ENCODE measurements at places on chromosomes 12 and 14.

GRCh38 chr14:34436118-34436905 lies 25.7 kb downstream of the SPTSSA start:
- DNase-seq: no peak

DNA sequence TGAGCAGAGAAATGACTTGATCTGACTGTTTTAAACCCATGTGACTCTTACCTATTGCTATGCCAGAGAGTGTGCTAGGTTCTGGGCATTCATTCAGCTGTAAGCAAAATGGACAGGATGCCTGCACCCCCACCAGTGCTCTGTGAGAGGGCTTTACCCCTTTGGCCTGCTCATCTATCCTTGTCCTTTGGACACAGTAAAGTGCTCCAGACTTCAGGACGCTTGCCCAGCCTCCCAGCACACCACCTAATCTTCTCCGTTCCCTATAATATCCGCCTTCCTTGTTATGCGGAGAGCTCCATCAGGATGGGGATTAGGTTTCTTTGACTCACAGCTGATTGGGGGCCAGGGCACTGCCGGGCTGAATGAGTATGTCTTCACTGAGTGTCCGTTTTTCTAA lies 4.4 kb upstream of the ZNF839 start:
- DNase-seq: no peak

GRCh38 chr14:66005900-66006434 lies 480.2 kb upstream of the CCDC196 start:
- no peak for DNase-seq

DNA sequence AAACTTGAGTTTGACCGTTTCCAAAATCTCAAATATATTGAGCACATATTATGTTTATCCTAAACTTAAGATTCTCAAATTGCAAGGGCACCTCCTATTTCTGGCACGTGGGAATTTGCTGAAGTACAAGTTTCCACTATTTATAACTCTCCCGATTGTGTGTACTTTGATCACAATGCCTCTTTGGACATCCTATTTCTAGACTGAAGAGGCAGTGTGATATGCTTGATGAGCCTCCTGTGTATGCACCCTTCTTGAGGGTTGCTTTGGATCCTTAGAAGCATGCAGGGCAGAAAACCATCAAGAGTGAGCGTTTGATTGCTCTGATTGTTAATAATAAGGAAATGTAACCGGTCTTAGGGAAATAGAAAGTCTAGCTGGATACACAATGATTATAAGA lies 218.9 kb upstream of the RBM19 start:
- DNase-seq: no peak

DNA sequence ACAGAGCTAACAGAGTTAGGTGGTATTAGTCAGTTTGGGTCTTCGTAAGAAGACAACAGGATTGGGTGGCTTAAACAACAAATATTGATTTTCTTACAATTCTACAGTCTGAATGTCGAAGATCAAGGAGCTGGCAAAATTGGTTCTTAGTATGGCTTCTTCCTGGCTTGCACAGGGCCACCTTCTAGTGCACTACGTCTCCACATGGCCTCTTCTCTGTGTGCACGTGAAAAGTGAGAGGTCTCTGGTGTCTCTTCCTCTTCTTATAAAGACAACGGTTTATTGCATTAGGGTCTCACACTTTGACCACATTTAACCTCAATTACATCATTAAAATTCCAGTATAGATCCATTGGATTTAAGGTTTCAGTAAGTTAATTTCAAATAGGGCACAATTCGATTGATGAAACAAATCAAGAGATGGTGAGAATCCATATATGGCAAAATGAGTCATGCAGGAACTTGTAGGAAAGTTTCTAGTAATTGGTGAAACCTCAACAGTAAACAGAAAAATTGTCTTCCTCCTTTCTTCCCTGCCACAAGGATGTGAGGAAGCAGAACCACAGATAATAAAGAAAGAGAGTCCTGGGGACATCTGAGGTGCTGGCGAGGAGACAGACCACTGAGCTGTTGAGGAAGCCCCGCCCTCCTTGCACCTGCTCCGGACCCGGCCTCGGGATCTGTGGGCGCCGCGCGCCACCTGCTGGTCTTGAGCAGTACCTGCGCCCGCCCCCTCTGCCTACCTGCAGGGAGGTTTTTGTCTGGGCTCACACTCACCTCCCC lies 846.7 kb downstream of the TMEM121 start:
- peak; percentile 82 for DNase-seq

GRCh38 chr12:91093341-91093740 lies 18.0 kb downstream of the LUM start:
- no peak for DNase-seq

- no peak for DNase-seq
These were observed 1449.4 kb downstream of the LRFN5 start for GRCh38 chr14:43056106-43056505.

All from stimulated activated CD4-positive, alpha-beta T cell treated with anti-CD3 and anti-CD28 coated beads, Interleukin-4, amount 100 ng/mL, for 1 hour (primary cell).